ENCODE measurements at places on chromosomes 4 and X. TPM values are rescaled to one million over a fixed set of nuclear protein-coding genes. Genes with fewer than 3 reads are reported as not detected.

GRCh38 chrX:151722241-151722846, 6.5 kb downstream of the FATE1 start:
- no peak for DNase-seq

Gene ADGRL3
- total RNA-seq, result 1.1 TPM

- DNase-seq, result peak; percentile 47
These were observed 98.9 kb downstream of the HPGD start for GRCh38 chr4:174423257-174423944.

Gene HSFX1
- 2.1 TPM for total RNA-seq

DNA sequence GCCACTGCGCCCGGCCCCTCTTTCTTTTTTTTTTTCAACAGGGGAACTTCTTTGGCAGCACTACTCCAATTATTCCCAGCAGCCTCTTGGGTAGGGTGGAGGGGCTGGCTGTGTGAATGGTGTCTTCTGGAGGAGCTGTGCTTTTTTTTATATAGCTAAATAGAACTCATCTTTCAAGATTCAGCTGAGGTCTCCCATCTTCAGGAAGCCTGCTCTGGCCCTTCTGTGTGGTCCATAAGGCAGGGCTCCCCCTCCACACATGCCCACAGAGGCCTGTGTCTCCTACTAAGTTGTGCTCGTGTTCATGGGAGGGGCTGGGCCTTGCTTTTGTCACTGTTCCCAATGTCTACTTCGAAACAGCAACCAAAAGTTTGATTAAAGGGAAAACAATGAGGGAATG, 116.8 kb downstream of the AFAP1 start:
- no peak for DNase-seq

Gene FAM184B
- total RNA-seq, result not detected

GRCh38 chr4:135238940-135239339, 1037.4 kb upstream of the PABPC4L start:
- no peak for DNase-seq

- no peak for DNase-seq
These were observed 28.3 kb downstream of the PRDM8 start for GRCh38 chr4:80225595-80225994.

Gene MSX1
- total RNA-seq, result 13.0 TPM

Measured in glomerular endothelial cell (primary cell).